Caki2 (cell line): ENCODE measurements at places on chromosomes 6 and 20.

- DNase-seq: no peak
These were observed 213.8 kb upstream of the CST7 start for GRCh38 chr20:24735263-24735662.

DNA sequence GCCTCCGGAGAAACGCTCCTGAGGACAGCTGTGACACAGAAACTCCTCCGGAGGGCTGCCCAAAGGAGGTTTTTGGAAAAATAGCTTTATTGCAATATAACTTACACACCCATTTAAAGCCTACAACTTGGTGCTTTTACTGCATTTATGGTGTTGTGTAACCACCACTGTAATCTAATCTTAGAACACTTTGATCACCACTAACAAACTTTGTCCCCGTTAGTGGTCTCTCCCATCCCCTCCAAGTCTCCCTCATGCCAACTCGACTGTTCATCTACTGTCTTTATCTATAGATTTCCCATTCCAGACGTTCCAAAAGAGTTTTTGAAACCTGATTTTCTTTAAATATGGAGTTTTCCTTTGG is 62.8 kb downstream of the SYNJ2 start:
- DNase-seq: no peak

GRCh38 chr6:220721-221475 is 71.4 kb upstream of the DUSP22 start:
- no peak for DNase-seq

DNA sequence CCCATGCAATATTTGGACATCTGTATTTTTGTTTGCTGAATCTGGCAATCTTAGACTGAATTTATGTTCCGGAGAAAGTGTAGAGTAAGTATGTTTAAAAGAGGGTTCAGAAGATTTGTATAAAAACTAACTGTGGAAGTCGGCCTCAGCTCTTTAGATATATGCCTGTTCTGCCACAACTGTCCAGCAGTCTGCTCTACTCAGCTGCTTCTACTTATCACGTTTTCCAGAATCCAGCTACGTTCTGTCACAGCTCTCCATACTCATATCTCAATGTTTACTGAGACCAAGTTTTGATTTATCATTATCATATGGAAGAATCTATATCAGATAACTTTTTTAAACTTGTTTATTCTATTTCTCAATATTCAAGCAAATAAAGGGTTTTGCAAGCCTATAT is 721.3 kb downstream of the EYS start:
- DNase-seq: no peak

- peak; percentile 77 for DNase-seq
These were observed 153.8 kb downstream of the ERMARD start for GRCh38 chr6:169905041-169905807.

DNA sequence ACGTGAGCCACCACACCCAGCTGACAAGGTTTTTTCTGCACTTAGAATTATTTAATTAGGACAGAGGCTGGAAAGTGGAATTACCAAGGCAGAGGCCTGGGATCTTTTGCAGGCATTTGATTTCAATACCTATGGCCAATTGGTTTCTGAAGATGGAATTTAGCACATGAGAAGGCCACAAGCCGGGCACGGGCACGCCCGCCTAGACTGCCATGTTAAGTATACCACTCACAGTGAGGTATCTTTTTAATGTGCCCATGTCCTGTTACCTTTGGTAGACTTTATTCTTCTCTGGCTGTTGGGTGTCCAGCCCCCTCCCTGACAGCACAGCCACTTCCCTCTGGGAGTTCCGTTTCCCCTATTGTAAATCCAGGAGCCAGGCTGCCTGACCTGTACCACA is 18.0 kb upstream of the TAF8 start:
- DNase-seq: no peak

DNA sequence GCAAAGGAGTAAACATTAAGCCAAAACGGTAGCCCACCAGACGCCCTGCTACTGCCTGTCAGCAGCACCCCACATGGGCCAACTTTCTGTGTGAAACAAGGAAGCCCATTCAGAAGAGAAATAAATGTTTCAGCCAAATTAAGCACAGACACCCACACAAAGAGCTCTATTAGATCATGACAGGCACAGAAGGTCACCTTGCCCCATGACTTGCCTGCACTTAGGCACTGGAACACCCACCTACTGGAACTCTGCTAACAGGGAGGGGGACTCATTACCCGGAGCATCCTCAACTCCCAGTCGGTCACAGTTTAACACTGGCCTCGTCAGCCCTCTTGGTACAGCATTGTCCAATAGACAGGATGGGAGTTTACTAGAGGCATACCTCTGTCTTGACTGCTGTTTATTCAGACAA is 31.8 kb downstream of the GFOD1 start:
- DNase-seq: no peak

- no peak for DNase-seq
These were observed 22.1 kb downstream of the PBOV1 start for GRCh38 chr6:138196122-138196738.

- no peak for DNase-seq
These were observed 487.0 kb downstream of the CD109 start for GRCh38 chr6:74182992-74183391.

DNA sequence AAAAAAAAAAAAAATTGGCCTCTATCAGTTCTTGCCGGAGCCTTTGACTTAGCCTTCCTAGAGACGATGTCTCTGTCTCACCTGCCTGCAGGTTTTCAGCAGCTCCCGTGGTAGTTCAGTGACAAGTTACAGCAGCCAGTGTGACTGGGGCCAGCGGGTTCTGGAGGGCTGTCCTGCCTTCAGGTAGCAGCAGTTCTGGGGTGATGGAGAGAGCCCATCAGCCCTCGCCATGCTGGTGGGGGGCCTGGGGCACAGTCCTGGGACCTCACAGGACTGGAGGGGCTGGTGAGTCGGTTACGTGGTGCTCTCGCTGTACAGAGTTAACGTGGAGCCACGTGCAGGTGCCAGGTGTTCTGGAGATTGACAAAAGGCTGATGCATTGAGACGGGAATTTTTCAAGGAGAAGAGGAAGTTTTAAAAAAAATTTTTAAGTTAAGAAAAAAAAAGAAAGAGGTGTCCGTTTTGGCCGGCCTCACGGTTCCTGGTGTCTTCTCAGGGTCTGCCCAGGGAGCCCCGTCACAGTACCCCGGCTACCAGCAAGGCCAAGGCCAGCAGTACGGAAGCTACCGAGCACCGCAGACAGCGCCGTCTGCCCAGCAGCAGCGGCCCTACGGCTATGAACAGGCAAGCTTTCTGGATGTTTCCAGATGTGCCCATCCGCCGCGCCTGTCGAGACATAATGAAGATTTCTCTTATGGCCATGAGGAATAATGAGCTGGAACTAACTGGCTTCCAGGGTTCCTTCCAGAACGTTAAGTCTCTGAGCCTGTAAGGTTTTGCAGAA is 8.6 kb upstream of the MTG2 start:
- DNase-seq: no peak

DNA sequence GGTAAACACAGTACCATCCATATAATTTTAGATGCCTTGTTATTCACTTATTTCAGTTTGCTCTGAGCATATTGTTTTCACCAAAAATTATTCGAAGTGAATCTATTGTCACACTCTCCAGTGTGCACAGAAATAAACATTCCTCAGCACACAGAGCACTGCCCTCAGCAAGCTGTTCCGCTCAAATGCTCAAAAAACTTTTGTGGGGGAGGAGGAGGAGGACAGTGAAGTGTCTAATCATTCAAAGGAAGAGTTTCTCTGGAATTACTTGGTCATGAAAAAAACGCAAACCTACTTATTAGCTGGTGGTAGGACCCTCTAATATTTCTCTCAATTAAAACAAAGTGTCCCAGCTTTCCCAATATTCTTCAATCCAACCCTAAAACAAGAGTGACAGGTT is 88.3 kb downstream of the DTNBP1 start:
- DNase-seq: peak; percentile 16

GRCh38 chr20:18624948-18625347 is 37.1 kb downstream of the DTD1 start:
- DNase-seq: no peak

- peak; percentile 15 for DNase-seq
These were observed 7.4 kb upstream of the IGF2R start for GRCh38 chr6:159961528-159961927.

GRCh38 chr20:32360333-32360634 is 2.2 kb downstream of the ASXL1 start:
- DNase-seq: no peak

GRCh38 chr20:61684583-61685235 is 381.0 kb downstream of the TAF4 start:
- DNase-seq: no peak

DNA sequence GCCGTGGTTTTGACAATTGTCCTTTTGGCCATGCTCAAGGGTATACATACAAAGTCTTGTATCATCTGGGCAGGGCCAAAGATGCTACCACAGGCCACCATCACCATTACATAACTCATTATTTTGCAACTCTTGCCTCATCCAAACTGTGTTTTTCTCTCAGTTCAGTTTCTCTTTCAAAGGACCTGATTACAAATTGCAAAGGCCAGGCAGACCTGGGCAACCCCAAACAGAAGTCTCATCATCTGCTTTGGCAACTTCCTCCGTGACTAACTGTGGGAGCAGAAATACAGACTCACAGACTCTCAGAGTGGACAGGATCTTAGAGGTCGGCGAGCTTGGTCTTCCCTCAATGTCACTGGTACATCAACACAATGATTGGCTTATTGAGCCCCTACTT is 117.8 kb upstream of the NEDD9 start:
- no peak for DNase-seq

DNA sequence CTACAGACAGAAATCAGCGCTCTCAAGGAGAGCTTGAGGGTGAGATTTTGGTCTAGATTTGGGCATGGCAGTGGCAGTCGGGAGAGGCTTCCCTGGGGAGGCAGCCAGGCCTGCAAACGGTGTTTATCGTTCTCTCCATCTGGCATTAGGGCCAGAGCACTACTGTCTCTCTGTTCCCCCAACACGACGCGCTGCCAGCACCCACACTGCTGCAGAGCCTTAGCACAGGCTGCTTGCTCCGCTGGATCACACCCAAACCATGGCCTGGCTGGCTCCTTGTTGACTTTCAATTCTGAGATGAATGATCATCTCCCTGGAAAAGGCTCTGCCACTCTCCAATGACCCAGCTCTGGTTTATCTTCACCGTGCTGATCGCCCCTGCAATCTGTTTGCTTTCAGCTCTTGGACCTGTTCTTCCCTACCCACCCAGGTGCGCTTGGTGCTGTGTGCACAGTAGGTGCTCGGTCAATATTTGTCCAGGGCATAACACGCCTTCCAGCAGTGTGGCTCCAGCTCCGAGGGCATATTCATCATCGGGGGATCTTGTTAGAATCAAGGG is 106.1 kb downstream of the TFAP2C start:
- no peak for DNase-seq

DNA sequence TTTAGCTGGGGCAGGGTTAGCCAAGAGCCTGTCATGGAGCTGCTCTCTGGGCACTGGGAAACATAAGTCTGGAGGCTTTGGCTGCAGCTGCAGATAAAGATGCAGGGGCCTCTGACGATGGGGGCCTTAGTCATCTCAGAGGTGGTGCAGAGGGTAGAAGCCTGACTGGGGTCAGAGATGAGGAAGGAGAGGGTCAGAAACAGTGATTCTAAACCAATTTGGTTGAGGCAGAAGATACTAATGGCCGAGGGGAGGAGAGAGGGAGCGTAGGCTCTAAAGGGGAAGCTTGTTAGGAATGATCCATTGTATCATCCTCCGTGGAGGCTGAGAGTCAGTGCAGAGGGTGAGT is 33.8 kb downstream of the PLEKHG1 start:
- no peak for DNase-seq

- DNase-seq: no peak
These were observed 254.7 kb downstream of the ARHGAP18 start for GRCh38 chr6:129455126-129455769.

GRCh38 chr6:163301726-163302635 is 112.5 kb upstream of the QKI start:
- no peak for DNase-seq

DNA sequence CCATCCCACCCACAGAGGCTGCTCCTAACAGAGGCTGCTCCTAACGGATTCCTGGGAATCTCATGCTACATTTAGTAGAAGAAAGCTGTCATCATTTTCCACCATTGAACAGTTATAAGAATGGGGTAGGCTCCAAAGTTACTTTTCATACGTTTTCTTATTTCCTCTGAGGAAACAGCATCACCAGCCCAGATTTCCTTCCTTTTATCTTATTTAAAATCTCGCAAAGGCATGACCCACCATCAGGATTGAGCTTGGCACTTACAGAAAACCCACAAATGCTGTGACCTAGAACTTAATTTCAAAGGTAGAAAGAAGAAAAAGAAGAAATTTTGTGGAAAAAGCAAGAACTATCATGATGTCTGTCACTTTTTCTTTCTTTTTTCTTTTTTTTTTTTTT is 168.0 kb downstream of the LY86 start:
- no peak for DNase-seq

- DNase-seq: no peak
These were observed 75.4 kb downstream of the ADGRB3 start for GRCh38 chr6:68710496-68710895.

DNA sequence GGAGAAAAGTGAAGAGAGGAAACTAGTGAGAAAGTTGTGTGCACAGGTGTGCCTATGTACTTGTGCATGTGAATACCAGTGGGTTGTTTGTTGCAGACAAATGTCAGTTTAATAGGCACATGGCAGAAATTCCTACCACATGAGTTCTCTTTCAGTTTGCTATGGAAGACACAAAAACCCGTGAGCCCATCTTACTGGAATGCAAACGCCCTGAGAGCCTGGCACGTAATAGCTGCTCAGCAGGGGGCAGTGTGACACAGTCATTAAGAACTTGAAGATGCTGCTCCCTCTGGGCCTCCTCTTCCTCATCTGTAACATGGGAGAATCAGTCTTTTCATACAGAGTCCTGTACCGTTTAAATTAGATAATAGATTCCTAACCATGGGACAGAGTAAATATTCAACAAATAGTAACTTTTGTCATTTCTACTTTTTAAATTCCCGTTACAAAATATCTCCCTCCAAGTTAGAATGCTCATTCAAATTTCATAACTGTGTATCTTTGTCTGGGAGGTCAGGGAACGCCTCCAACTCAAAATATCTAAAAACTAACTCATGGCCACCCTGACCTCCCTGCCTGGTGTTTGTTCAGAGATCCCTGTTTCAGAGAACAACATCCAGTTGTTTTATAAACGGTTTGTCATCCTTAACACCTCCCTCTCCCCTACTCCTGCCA is 802.9 kb downstream of the MAFB start:
- DNase-seq: peak; percentile 13

DNA sequence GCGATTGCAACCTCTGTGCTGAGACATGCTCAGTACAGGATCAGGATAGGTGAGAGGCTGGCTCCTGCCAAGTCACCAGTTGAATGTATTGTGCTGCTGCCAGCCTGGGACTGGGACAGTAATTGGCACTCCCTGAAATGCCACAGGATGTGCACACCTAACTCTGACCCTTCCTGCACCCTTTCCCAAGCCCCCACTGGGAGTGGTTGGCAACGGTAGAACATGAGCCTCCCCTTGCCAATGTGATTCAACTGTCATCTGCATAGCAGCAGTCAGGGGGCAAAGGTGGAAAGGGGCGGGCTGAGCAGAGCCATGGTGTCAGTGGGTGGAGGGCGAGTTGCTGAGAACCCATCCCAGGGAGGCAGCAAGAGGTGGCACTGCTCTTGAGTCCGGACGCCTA is 15.4 kb downstream of the SPINT3 start:
- no peak for DNase-seq

GRCh38 chr6:11054722-11055121 is 10.6 kb upstream of the ELOVL2 start:
- DNase-seq: no peak
